Lower leg skin (tissue), 4 donors: ENCODE measurements at places on chromosomes 12 and 14. TPM values are rescaled to one million over a fixed set of nuclear protein-coding genes. Genes with fewer than 3 reads are reported as not detected.

Gene FAIM2
- 0.91 TPM for total RNA-seq

Gene BDKRB1
- 5.4 TPM for total RNA-seq

DNA sequence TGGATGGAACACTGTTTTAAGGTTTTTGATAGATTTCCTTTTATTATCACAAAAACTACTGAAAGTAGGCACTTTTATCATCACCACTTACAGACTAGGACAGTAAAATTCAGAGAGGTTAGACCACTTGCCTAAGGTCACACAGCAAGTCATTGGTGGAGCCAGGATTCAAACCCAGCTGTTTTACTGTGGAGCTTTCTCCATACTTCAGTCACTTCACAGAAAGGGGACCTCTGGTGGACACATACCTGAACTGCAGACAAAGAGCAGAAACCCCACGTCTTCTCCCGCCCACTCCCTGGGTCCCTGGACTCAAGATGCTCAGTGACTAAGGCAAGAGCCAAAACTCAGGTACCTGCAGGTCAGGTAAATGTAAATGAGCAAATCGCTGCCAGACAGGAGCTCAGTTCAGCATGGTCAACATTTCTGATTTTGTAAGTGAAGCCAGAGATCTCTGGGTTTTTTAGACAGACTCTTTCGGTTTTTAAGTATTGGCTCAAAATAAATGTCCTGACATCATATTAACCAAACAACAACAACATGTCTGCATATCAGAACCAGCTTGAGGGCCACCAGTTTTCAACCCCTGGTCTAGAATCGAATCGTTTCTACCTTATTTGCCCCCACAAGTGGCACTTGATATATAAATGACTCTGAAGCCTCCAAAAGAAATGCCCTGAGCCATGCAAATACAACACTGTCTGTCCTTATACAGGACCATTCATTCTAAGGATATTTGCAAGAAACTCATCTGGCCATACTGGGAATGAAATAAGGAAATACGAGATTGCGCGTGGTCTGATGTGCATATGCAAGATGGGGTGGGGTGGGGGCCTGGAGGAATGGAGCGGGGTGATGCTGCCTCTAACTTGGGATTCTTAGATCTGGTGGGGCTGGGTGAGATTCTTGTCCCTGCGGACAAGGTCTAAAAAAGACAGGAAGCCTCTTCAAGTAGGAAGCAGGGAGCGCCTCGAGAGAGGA lies 110.9 kb downstream of the KSR2 start:
- DNase-seq = no peak

- DNase-seq = no peak
Measured at GRCh38 chr12:28870839-28871440, 278.1 kb upstream of the FAR2 start.
